ENCODE measurements at places on chromosomes 6 and 20.

DNA sequence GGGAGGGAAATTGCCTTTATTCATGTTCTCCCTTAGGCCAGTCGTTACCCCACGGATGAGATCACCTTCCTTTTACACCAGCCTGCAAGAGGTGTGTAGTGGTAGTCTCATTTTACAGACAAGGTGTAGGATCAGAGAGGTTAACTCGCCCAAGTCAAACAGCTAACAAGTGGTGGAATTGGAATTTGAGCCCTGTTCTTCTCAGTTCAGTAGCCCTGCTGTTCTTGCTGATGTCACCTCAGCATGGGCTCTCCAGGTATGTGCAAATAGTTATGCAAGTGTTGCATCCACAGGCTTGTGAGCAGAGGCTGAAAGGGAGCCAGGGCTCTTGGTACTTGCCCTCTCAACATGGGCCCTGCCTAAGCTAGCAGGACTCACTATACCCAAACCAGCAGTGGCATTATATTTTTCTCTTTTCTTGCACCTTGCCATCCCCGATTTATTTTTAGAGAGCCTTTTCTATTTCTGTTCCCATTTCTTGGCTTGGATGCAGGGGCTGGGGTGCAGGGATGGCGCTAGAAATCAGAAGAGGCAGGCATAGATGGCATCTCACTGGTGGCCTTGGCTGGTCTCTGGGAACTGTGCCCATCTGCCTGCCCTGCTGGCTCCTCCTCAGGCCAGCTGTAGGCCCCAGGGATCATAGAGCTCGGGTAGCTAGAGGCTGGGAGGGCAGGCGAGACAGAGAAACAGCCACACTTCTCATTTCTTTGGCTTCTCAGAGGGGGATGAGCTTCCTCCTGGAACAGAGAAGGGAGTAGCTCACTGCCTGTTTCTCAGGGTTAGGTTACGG, 18.2 kb downstream of the PPARD start:
- DNase-seq: no peak

GRCh38 chr20:8718279-8718678, 350.6 kb upstream of the PLCB4 start:
- no peak for DNase-seq

- DNase-seq: peak; percentile 68
Observed at GRCh38 chr20:24948939-24949679, at the start of gene CST7. Gene CST7, plus strand, starts transcription at chr20:24949269. Its CDS starts 237 bp downstream, at chr20:24949506.

GRCh38 chr6:41878961-41879405, 16.2 kb downstream of the USP49 start:
- DNase-seq: no peak

DNA sequence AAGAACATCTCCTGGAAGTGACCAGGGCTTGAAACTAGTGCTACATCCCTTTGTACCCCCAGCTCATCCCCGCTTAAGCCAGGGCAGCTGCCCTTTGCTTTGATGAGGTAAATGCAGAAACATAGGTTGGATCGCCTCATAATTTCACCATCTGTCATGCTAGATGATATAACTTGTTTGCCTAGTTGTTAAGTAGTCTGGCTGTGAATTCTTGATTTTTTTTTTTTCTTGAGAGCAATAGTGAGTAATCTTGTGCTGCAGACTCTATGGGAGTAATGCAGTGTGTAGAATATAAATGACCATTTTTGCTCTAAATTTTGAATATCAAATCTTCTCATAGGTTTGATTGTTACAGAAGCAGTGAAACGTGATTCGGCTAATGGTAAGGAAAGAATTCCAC, 4.1 kb downstream of the TRDN start:
- no peak for DNase-seq

DNA sequence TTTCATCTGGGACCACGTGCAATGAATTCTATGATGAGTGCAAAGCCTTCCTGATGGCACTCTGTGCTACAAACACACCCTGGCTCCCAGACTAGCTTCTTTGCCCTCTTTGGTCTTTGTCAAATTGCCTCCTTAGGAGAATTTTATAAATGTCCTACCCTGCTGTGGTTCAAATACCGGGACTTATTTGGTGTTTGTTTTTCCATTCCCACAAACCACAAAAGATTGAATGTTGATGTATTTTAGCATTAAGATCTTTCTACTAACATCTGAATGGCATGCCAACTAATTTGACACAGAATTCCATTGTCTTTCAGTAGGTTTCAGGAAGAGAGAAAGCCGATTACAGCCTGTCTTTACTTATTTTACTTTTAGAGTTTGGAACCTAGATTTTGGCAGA, 424.2 kb upstream of the SLC35B3 start:
- no peak for DNase-seq

GRCh38 chr6:33177552-33178446, 14.5 kb downstream of the COL11A2 start:
- no peak for DNase-seq

GRCh38 chr6:75326557-75327258, 42.1 kb upstream of the TMEM30A start:
- no peak for DNase-seq

DNA sequence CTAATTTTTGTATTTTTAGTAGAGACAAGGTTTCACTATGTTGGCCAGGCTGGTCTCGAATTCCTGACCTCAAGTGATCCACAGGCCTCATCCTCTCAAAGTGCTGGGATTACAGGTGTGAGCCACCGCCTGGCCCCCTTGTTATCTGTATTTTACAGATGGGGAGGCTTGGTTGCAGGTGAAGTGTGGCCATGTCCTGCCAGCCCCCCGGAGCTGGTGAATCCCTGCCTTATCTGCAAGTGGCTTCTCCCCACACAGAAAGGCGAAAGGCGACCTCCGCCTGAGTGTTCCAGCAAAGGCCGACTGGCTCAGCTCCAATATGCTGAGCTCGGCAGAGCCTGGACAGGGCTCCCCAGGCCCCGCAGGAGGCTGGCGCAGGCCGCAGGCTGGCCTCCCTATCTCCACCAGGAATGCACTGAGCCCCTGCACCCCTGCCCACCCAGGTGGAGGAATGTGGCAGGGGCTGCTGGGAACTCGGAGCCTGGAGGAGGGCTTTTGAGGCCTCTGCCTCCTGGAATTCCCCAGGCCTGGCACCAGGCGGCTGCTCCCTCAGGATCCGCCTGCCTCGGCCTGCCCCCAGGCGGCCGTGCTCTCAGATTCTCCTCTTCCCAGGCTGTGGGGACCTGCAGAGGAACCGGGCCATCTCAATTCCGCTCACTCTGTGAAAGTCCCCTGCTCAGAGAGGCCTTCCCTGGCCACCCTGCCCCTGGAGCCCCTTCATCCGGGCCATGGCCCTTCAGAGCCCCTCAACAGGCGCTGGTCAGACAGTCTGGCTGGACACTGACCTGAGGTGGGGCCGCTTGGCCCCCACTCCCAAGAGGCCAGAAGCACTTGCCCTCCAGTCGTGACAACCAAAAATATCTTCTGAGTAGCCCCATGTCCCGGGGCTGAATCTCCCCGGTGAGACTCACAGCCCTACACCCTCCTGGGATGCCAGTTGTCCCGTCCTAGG, 9.3 kb upstream of the LAMA5 start:
- DNase-seq: no peak

- DNase-seq: no peak
Observed at GRCh38 chr6:44386364-44386928, 1.1 kb upstream of the CDC5L start.
